Mononuclear cell (primary cell): ENCODE measurements at places on chromosomes 12 and 14. TPM values are rescaled to one million over a fixed set of nuclear protein-coding genes. Genes with fewer than 3 reads are reported as not detected.

The OR4K15 gene
- total RNA-seq, result not detected

The DDX54 gene
- total RNA-seq, result 31.7 TPM

The P3H3 gene
- 2.6 TPM for total RNA-seq

The BDKRB1 gene
- total RNA-seq, result 0.10 TPM

The LMO3 gene
- total RNA-seq, result not detected

The PLA2G1B gene
- 0.31 TPM for total RNA-seq

The DDX51 gene
- 14.8 TPM for total RNA-seq

The LRRIQ1 gene
- total RNA-seq, result 0.52 TPM

The CCDC184 gene
- 0.63 TPM for total RNA-seq

The SUSD6 gene
- 63.2 TPM for total RNA-seq

The OASL gene
- 18.5 TPM for total RNA-seq

The KLRB1 gene
- total RNA-seq, result 45.7 TPM

The OTUB2 gene
- total RNA-seq, result 0.10 TPM

The MDGA2 gene
- not detected for total RNA-seq

The CPNE6 gene
- total RNA-seq, result not detected

The KRT83 gene
- total RNA-seq, result not detected

The B4GALNT3 gene
- 0.10 TPM for total RNA-seq

The MSRB3 gene
- 1.4 TPM for total RNA-seq

The HSPB8 gene
- not detected for total RNA-seq

The IFT43 gene
- 4.8 TPM for total RNA-seq

The SAMD15 gene
- total RNA-seq, result 0.21 TPM
